HFFc6 (cell line): ENCODE measurements at places on chromosomes 13 and 19. TPM values are rescaled to one million over a fixed set of nuclear protein-coding genes. Genes with fewer than 3 reads are reported as not detected.

- no peaks in the 10 kb centered on the region; the same call in 1 of the 2 replicates for H3K27me3 ChIP-seq
- no peak overlapping the region for H3K27ac ChIP-seq
- H3K4me3 ChIP-seq = no peak overlapping the region
- peaks cover 21% of the 10 kb centered on the region for H3K4me1 ChIP-seq
- no peaks in the 10 kb centered on the region for H3K36me3 ChIP-seq
- DNase-seq = no peak
These were observed 55.2 kb downstream of the ERCC5 start for GRCh38 chr13:102901056-102901455.

GRCh38 chr13:111296417-111296816 lies 24.0 kb upstream of the TEX29 start:
- no peak for DNase-seq
- H3K36me3 ChIP-seq = peaks cover 14% of the 10 kb centered on the region
- H3K4me3 ChIP-seq = no peak overlapping the region
- H3K27ac ChIP-seq = no peak overlapping the region
- no peaks in the 10 kb centered on the region for H3K27me3 ChIP-seq
- H3K4me1 ChIP-seq = no peaks in the 10 kb centered on the region

HAUS5 gene
- total RNA-seq = 8.8 to 14.0 TPM (median 12.3 TPM) in 3 replicates

- DNase-seq = no peak
- H3K27me3 ChIP-seq = no peaks in the 10 kb centered on the region
- no peak overlapping the region for H3K27ac ChIP-seq
- H3K36me3 ChIP-seq = no peaks in the 10 kb centered on the region
These were observed 195.0 kb upstream of the ATXN8OS start for GRCh38 chr13:69912630-69913029.

DNA sequence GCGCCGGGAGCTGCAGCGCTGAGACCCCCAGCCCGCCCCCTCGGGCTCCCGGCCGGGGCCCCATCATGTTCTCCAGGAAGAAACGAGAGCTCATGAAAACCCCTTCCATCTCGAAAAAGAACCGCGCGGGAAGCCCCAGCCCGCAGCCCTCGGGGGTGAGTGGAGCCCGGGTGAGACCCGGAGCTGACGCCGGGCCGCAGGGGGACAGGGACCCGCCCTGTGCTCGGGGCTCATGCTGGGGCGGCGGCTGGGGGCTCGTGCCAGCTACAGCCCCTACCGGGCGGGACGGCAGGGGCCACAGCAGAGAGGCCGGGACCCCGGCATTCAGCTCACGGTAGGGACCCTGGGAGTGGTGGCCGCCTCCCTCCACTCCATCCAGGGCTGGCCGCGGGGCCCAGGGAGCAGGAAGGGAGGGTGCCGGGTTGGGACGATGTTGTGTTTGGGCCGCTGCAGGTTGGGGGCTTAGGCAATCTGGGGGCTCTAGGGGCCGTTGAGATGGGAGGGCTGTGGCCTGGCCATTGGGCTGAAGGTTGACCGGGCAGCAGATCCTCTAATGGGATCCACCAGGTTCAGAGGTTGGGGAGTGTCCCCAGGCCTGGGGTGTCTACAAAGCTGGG lies 482 bp downstream of the ARHGAP45 start:
- DNase-seq = no peak
- no peak overlapping the region for H3K4me3 ChIP-seq
- H3K4me1 ChIP-seq = peaks cover 7% of the 10 kb centered on the region; the same call in 1 of the 2 replicates
- H3K36me3 ChIP-seq = no peaks in the 10 kb centered on the region
- H3K27me3 ChIP-seq = peaks cover 13% of the 10 kb centered on the region
- H3K27ac ChIP-seq = no peak overlapping the region

VSTM2B gene
- not detected in 3 replicates for total RNA-seq
